ENCODE measurements at places on chromosomes 7 and 10.
A peak's percentile ranks its signal among the peaks of the same experiment; 100 is the strongest.

- no peak overlapping the region for H3K27ac ChIP-seq
- H3K27me3 ChIP-seq = no peaks in the 10 kb centered on the region
- H3K4me3 ChIP-seq = no peak overlapping the region
- DNase-seq = peak; percentile 44
- no peaks in the 10 kb centered on the region for H3K4me1 ChIP-seq
These were observed 123.6 kb downstream of the PRLHR start for GRCh38 chr10:118471863-118472262.

GRCh38 chr7:14275356-14275755, 285.9 kb upstream of the ETV1 start:
- H3K36me3 ChIP-seq = no peaks in the 10 kb centered on the region
- no peak for DNase-seq
- no peak overlapping the region for H3K4me3 ChIP-seq
- H3K27ac ChIP-seq = no peak overlapping the region
- no peaks in the 10 kb centered on the region for H3K27me3 ChIP-seq
- no peaks in the 10 kb centered on the region for H3K4me1 ChIP-seq

DNA sequence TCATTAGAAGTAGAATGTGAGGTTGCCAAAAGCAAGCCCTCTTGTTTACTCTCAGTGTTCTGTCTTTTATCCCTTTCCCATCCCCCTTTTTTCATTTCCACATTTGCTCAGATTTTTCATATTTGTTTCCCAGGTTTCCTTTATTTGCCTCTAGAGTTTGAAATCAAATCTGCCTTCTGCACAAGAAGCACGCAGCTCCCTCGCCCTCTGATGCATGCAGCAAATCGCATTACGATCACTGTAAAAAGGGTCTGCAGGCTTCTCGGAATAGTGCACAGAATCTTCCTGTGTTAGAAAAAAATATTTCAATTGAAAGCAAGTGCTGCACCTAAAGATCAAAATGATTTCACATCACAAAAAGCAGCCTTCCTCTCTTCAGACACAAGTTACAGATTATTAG, 129.0 kb downstream of the GPAM start:
- no peaks in the 10 kb centered on the region for H3K27me3 ChIP-seq
- no peak overlapping the region for H3K4me3 ChIP-seq
- H3K27ac ChIP-seq = no peak overlapping the region
- no peaks in the 10 kb centered on the region for H3K4me1 ChIP-seq

DNA sequence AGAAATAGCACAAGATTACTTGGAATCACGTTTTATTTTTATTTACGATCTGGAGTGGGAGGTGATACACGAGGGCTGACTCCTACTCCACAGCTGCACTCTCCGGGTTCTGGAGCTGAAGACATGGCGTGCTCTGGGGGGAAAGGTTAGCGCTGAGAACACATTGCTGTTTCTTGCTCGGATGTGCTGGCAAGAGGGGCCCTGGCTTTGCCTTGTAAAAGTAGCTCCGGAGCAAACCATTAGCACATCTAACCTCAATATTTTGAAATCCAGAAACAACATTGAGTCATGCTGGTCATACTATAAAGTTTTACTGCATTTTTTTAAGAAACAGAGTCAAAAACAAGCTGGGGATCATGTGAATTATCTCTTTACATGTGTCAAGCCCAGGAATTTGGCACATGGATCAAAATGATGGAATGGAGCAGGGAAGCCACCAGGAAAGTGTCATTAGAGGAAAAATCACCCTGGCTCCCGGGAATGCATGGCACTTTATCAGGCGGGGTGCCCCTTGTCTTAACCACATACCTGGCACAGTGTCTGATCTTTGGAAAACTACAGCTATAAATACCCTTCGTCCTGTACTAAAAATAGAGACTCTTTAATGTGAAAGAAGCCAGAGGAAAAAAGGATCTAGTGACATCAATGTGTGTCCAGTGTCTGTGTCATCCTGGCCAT, 31.6 kb upstream of the LYZL1 start:
- peak overlapping the region; percentile 42 for H3K27ac ChIP-seq
- H3K4me1 ChIP-seq = peaks cover 12% of the 10 kb centered on the region
- DNase-seq = peak; percentile 86
- H3K4me3 ChIP-seq = no peak overlapping the region
- peaks cover 51% of the 10 kb centered on the region for H3K27me3 ChIP-seq

- H3K27ac ChIP-seq = no peak overlapping the region
- DNase-seq = no peak
- no peaks in the 10 kb centered on the region for H3K27me3 ChIP-seq
- no peaks in the 10 kb centered on the region for H3K4me1 ChIP-seq
- no peak overlapping the region for H3K4me3 ChIP-seq
These were observed 531.7 kb downstream of the DNAJB9 start for GRCh38 chr7:109101332-109101731.

- no peak for DNase-seq
- no peaks in the 10 kb centered on the region for H3K4me1 ChIP-seq
- H3K4me3 ChIP-seq = no peak overlapping the region
These were observed 41.9 kb downstream of the SPAM1 start for GRCh38 chr7:123966936-123967335.

Measured in IMR-90 (cell line).